ENCODE measurements at places on chromosomes 16 and 17.

DNA sequence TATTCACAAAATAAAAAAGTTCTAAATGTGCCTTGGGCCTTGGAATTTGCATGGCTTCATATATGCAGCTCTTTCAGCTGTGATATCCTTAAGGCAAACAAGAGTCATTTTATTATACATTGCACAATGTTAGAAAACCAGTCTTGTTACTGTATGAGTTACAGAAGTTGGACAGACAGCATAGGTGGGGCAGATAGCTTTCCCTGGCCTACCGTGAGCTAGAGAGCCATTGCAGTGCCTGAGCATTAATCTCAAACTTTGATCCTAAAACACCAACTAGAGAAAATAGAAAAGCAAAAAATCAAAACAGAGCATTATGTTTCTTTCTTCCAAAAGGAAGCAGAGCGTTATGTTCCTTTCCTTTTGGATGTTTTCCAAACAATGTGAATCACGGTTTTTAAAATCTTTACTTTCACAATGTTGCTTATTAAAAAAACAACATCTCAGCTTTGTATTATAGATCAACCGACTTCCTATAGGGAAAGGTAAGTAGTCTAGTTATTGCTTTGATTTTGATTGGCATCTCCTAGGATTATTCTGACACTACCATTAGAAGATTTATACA lies 32.2 kb downstream of the ARHGAP44 start:
- DNase-seq, result no peak

GRCh38 chr17:59825533-59826322 lies 67.0 kb downstream of the TUBD1 start:
- DNase-seq, result no peak

DNA sequence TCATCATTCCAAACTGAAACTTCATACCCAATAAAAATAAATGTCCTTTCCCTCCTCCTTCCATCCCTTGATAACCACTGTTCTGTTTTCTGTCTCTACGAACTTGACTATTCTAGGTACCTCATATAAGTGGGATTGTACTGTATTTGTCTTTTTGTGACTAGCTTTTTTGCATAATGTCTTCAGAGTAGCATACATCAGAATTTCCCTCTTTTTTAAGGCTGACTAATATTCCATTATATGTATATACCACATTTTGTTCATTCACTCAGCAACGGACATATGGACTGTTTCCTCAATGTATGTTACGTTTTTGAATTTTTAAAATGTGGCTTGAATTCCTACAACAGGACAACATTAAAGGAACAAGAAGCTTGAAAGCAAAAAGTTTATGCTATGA lies 1.5 kb upstream of the NUFIP2 start:
- DNase-seq, result no peak

DNA sequence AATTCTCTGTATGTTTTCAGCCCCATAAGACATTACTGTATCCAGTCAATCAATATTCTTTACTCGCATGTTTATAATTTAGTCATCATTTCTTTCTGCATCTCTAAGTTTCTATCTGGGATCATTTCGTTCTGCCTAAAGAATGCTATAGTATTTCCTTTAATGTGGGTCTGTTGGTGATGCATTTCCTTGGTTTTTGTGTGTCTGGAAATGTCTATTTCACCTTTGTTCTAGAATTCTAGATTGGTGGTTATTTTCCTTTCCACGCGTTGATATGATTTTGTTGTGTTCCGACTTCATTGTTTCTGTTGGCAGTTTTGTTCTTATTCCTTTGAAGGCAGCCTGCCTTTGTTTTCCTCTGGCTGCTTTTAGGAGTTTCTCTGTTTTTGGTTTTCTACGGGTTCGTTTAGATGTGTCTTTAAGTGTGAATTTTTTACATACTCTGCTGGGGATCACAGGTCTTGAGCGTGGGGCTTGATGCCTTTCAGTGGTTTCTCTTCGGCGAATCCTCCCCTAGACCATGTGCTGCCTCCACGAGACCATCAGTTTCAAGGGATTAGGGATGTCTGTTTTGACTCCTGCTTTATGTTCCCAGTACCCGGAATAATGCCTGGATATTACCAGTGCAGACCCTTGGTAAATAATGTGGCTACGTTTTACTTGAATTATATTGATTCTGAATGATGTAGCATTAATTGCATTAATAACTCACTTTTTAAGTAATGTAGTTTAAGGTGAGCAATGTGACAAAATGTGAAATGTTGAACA lies 23.5 kb downstream of the POLR3E start:
- DNase-seq, result no peak

DNA sequence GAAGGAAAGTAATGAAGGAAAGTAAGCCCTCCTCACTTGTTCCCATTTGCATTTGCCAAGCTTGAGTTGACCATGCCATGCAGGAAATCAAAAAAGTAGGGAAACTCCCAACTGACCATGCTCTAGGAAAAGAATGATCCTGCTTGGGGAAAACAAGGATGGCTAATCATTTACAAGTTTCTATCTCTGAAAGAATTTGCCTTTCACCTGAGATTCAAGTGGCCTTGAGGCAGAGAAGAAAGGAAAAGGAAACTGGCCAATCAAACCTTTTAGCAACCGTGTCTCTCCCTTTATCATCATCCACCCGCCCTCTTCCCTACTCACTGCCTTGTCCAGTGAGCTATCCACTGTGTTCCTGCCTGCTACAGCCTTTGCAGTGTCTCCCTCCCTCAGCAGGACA lies 757.2 kb upstream of the SOX9 start:
- DNase-seq, result no peak

DNA sequence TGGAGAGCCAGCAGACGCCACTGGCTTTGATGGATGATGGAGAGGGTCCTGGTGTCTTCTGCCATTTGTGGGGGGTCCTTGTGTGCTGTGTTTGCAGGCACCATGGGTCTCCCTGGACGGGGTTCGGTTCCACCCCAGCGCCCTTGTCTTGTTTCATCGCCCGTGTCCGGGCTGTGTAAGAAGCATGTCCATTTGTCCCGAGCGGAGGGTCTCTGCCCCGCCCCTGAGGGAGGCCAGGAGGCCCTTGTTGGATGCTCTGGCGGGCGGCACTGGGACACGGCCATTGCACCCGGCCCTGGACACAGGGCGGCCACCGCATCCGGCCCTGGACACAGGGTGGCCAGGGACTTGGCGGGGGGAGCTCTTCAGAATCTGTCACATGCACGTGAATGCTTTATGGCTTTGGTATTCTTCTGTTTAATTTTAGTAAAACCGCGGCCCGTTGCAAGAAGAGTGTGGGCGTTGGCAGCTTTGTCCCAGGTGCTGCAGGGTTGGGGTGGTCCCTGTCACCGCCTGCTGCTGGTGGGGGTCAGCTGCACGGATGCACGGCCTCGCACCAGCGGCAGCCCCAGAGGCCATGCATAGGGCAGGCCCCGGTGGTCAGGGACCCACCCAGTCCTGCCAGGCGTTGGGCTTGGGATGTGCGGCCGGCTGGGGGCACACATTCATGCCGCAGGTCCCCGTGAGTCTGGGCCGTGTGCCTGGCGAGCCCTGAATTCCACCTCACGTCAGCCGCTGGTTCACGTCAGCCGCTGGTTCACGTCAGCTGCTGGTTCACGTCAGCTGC lies 21.0 kb upstream of the ZNF750 start:
- no peak for DNase-seq

DNA sequence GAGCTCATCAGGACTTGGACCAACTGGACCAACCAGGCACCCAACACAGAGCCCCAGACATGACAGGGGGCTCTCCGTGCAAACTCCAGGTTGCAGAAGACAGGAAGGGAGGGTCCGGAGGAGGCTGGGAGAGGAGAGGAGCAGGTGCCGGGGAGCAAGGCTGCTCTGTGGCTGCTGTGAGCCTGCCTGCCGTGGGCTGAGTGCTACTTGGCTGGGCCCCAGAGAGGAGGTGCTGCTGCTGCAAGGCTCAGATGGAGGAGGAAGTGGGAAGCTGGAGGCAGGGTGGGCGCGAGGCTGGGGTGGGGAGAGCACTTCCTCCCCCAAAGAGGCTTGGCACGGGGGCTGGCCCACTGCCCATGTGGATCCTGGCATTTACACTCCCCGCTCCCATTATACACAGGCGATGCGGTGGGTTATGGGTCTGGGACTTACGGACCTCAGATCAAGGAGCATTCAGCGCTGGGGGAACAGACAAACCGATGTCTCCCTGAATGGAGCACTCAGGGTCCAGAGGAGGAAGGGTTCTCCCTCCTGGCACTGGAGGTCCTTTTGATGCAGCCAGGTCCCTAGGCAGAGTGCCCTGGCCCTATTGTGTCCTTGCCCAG lies 15.9 kb downstream of the EPOP start:
- no peak for DNase-seq

- no peak for DNase-seq
Observed at GRCh38 chr16:49578435-49579024, 204.9 kb downstream of the C16orf78 start.

DNA sequence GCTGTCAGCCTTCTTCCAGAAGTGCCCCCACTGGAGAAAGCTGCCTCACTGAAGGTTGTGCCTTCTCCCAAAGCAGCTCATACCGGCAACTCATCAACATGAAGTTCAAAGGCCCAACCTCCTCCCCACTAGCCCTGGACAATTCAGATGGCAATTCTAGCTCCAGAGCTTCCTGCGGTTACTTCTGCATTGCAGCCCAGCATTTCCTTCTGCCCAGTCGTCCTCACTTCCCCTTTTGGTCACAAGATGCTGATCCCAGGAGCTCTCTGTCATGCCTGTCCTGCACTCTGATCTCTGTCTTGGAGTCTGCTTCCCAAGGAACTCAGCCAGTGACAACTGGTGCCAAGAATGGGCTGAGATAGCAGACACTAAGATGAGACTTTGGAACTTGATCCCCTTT lies 178.2 kb upstream of the SOX9 start:
- no peak for DNase-seq

GRCh38 chr17:2388020-2388682 lies 12.7 kb downstream of the MNT start:
- DNase-seq, result no peak

DNA sequence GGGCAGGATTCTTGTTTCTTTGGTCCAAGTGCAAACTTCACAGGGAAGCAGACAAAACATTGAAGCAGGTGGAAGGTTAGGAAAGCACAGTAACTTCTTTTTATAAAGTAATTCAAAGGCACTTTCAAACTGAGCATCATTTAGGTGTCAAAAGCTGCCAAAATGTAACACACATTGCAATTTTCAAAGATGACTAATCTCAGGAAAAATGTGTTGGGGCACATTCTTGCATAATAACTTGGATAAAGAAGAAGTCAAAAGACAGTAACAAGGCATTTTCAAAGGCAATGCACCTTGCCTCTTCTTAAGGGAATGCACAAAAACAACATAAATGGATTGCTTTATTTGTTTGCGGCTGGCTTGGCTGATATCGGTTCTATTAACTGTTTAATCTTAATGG lies 3.6 kb downstream of the KCNJ2 start:
- no peak for DNase-seq

DNA sequence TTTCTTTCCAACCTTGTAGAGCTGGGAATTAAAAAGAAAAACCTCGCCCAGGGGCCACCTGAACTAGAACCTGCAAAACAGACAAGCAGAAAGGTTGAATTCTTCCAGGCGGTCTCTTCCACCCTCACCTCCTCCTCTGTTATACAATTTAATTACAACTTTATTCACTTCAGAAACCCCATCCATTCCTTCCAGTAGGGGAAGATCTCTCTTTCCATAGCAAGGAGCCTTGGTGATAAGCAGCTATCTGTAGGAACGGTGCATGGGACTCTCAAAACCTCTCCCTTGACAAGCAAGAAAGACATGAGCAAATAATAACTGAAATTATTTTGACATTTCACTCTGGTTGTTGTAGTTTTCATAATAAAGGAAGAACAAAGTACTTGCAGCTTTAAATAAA lies 176.0 kb downstream of the RBFOX1 start:
- no peak for DNase-seq

GRCh38 chr17:76371656-76372628 lies 12.5 kb upstream of the SPHK1 start:
- no peak for DNase-seq

- DNase-seq, result no peak
Observed at GRCh38 chr17:13337151-13337550, 264.6 kb downstream of the HS3ST3A1 start.
